ENCODE measurements at places on chromosomes 2 and 18.

DNA sequence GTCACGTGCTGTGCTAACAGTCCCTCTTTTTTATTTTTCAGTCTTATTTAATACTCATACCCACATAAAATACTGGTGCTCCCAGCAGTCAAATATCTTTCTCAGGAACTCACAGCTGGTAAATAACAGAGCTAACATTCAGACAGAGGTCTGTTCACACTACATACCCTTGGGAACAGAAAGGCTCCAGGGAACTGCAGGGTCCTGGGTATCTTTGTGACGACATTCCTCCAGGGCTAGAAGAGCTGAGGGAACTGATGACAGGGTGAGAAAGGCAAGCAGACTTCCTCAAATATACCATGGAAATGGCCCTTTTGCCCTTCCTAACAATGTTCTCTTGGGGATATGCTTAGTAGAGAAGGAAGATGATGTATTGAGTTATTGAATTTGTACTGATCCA is 19.3 kb downstream of the PDE6D start:
- DNase-seq: no peak

DNA sequence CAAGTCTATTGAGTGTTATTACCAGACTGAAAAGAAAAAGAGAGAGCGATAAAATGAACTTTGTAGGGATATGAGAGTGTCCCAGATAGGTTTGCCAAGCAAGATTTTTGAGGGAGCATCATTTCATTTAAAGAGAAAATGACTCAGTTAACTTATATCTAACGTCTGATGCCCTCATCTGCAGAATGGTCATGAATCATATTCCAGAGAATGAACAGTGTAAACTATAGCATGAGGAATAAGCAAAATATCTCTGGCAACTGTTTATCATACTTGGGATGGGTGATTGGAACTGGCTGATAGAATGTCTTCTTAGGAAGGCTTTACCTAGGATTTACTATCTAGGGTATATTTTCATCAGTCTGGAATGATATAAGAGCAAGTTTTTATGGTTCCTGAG is 289.4 kb downstream of the CMPK2 start:
- no peak for DNase-seq

DNA sequence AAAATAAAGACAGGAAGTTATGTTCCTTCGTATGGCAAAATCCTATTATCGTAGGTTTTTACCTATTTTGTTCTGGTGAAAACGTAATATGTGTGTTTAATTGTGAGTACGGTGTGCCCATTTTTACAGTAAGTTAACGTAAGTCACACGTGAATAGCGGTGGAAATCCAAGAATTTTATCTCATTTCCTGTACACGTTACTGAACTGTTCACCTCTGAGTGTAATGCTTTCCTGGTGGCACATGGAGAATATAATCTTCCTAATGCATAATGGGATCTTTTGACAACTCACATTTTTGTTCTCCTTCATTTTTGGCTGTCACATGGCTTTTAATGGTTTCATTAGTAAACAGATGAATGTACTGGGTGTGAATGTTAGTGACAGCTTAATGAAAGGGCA is 28.2 kb downstream of the BCL2L11 start:
- DNase-seq: no peak

- no peak for DNase-seq
These were observed 32.3 kb upstream of the MPP4 start for GRCh38 chr2:201730651-201731285.

DNA sequence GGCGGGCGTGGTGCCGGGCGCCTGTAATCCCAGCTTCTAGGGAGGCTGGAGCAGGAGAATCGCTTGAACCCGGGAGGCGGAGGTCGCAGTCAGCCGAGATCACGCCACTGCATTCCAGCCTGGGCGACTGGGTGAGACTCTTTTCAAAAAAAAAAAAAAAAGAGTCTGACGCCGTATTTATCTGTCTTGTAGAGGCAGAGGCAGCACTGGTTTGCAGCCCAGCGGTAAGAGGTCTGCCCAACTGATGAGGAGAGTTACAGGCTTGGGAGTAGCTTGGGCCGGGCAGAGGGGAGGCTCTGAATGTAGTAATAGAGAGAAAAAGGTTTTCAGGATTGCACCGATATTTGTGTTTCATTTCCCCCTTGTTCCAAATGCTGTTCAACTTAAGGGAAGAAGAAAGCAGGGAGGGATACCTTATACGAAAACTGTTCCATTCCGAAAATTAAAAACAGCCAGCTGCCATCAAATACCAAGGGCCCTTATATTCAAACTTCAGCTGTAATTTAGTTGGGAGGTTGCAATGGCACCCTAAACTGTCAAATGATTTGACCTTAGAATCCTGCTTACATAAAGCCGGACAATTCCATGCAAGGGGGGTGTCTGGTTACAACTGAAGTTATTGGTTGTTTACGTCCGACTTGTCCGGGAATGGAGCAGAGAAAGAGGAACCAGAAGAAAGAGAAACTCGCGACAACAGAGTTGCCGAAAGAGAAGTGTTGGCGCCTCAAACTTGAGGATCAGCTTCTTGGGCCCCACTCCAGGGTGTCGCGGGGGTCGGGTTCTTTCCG is 9.2 kb upstream of the SP9 start:
- no peak for DNase-seq

GRCh38 chr2:141595316-141595920 is 535.4 kb downstream of the LRP1B start:
- no peak for DNase-seq

DNA sequence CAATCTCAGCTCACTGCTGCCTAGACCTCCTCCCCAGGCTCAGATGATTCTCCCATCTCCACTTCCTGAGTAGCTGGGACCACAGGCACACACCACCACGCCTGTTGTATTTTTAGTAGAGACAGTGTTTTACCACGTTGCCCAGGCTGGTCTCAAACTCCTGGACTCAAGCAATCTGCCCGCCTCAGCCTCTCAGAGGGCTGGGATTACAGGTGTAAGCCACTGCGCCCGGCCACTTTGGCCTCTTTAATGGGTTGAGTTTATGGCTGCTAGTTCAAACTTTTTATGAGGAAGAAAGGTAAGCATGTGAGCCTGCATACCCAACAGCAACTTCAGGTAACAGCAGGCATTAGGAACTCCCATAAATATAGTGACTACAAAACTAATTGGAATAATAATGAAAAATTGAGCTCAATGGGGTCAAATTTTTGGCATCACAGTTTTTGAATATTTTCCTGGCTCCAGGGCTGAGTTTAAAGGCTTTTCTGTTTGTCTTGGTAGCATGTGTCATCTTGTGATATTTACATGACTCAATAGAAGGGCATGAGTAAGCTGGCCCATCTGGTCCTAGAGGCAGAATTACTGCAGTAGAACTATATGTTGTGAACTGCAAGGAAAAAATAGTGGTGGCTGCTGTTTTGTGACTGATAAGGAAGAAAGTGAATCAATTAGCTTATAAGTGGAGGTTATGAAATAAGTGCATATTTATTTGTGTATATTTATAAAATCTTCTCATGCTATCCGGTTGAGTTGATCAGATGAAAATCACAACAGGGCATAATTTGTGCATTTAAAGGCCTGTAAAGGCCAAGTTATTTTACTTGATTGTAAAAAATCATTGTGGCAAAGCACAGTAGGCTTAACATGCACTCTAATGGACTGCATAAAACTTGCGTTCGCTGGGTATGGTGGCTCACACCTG is 24.8 kb downstream of the GALM start:
- no peak for DNase-seq

GRCh38 chr2:1569879-1570450 is 156.7 kb downstream of the TPO start:
- no peak for DNase-seq

- DNase-seq: no peak
These were observed 46.1 kb upstream of the THOC1 start for GRCh38 chr18:313931-314330.

Measured in cortex of kidney (tissue), 1 donor.